Stimulated activated CD4-positive, alpha-beta T cell treated with anti-CD3 and anti-CD28 coated beads, Interleukin-15, amount 100 ng/mL, for 1 hour (primary cell): ENCODE measurements at places on chromosomes 6 and 20.

DNA sequence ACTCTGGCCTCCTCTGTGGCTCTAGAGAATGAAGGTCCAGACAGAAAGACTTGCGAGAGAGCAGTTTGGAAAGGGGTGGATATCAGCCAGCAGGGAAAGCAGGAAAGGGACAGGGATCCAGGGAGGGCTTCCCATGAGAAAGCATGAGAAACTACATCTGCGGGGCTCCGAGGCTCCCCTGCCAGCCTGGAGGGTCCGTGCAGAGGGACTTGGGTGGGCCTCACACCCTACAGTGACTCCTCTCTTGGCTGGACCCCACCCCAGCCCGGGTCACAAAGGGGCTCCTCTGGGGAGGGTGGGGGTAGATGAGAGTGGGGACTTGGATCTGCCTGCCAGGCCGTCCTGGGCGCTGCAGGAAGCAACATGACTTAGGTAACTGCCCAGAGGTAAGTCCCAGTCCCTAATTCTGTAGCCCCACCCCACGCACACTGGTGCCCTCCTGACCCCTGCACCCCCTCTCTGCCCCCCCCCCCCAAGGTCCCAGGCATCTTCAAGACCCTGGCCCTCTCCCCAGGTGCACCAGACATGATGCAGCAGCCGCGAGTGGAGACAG is at the start of gene TMEM239:
Gene TMEM239 (plus strand): TSS at position 335 of the 553 bp plus-strand sequence. CDS start 191 bp downstream, at position 526.
- DNase-seq, result no peak

- no peak for DNase-seq
Measured at GRCh38 chr6:73134588-73134987, 90.7 kb downstream of the KHDC1L start.

DNA sequence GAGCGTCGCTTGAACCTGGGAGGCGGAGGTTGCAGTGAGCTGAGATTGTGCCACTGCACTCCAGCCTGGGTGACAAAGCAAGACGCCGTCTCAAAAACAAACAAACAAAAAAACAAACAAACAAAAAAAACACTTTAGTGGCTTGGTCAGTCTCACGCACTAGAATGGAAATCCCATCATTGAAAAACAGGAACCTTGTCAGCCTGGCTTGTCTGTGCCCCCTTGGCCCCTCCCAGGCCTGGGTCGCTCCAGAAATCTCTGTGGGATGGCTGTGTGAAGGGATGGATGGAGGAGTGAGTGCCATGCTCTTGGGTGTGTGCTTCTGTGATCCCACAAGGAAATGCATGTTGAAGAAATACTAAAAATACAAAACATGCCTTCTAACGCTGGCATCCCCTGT is 20.9 kb upstream of the NAA20 start:
- no peak for DNase-seq

GRCh38 chr20:60046011-60046413 is 87.8 kb downstream of the CDH26 start:
- no peak for DNase-seq

DNA sequence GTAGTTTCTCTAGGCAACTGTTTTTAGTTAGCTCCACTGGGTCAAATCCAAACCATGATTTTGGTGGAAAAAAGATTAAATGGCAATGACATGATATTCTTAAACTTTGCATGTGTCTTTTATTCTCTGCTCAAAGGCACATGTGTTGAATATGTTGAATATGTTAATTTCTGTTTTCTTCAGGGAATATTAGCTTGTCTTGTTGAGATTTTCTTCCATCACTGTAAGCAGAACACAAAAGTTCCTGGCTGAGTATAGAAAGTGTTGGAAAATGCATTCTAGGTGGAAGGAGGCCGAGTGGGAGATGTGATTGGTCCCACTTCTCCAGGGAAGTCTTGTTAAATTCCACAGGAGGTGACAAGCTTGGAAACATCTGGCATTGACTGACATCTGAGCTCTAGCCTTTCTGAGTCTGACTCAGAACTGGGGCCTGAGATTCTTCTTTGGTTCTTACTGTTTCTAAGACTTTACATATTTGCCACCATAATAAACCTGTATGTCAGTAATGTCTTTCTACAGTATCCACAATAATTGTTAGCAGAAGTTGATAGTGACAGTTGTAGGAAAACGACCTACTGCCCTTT is 81.1 kb downstream of the LAMA4 start:
- DNase-seq, result no peak

GRCh38 chr6:147621263-147621662 is 112.8 kb downstream of the SAMD5 start:
- DNase-seq, result no peak

GRCh38 chr6:73079978-73080377 is 145.3 kb downstream of the KHDC1L start:
- no peak for DNase-seq

- DNase-seq, result no peak
Measured at GRCh38 chr6:16670183-16670582, 91.1 kb downstream of the ATXN1 start.

- no peak for DNase-seq
Measured at GRCh38 chr6:105779110-105779509, 307.0 kb upstream of the PRDM1 start.

GRCh38 chr6:78538002-78538401 is 329.3 kb upstream of the IRAK1BP1 start:
- no peak for DNase-seq

GRCh38 chr6:13800615-13801014 is 13.7 kb downstream of the MCUR1 start:
- no peak for DNase-seq

DNA sequence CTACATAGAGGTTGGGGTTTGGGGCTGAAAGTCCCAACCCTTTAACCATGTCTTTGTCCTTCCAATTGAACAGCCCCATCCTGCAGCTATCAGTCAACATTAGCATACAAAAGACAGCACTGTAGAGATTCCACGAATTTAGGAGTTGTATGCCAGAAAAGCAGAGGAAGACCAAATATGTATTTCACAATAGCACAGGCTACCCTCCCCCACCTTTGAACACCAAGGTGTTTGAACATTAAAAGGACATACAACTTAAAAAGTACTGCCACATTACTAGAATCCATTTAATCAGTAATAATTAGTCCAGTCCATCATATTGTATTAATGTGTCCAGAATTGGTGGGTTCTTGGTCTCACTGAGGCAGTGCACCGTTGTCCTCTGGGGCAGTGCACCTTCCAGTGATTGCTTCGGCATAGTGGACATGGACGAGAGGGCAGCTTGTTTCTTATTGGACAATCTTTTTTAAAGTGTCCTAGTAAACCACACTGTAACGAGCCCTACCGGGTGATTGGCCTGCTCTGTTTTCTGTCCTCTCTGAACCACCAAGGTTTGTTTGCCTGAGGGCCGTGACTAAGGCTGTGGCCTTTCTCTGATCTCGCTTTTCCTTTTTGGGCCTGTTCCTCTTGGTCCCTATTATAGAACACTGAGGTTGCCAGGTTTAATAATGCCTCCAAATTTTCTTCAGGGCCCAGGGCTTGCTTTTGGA is 36.4 kb downstream of the GSTA4 start:
- no peak for DNase-seq

- DNase-seq, result no peak
Measured at GRCh38 chr6:47603995-47604394, 94.4 kb upstream of the ADGRF4 start.

GRCh38 chr20:20078041-20078440 is 25.7 kb downstream of the CFAP61 start:
- DNase-seq, result no peak

GRCh38 chr6:91569071-91569470 is 982.2 kb upstream of the MAP3K7 start:
- no peak for DNase-seq

GRCh38 chr6:22320750-22321149 is 23.9 kb upstream of the PRL start:
- DNase-seq, result no peak

DNA sequence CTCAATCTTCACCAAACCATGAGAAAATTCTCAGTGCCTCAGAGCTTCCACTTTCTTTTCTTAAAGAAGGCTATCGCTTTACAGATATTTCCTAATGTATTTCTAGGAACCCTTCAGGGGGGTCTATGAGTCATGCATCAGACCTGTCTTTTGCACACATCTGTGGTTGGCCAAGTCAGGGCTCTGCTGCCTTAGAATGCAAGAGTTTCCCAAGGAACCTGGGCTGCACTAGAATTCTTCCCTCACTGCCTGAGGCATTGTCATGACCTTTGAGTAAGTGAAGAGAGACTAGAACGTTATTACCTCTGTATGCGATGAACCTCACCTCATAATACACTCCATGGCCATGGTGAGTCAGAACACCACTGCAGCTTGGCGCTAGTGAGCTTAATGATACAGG is 365.0 kb upstream of the ID4 start:
- DNase-seq, result no peak

- no peak for DNase-seq
Measured at GRCh38 chr6:37486121-37486839, 13.4 kb downstream of the CCDC167 start.

- DNase-seq, result peak; percentile 46
Measured at GRCh38 chr20:33915726-33916331, 77.9 kb upstream of the RALY start.

- DNase-seq, result no peak
Measured at GRCh38 chr6:43180985-43181384, 1.0 kb upstream of the CUL9 start.
